ENCODE measurements at places on chromosomes 6 and 20.

DNA sequence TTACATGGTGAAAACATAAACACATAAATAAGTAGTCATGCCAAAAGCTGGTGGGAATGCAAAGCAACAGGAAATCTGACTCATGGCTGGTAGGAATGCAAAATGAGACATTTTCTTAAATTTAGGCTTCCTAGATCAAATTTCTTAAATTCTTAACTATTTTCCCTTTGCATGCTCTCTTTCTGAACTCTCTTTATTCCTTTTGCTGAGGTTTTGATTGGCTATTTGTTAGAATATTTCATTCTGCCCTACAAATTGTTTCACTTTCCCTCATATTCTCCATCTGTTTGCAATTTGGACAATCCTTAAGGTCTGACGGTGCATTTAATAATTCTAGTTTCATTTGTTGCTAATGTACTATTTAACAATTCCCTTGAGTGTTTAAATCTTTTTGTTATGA is 437.5 kb upstream of the RGS17 start:
- no peak for DNase-seq

- no peak for DNase-seq
These were observed 85.3 kb downstream of the COL21A1 start for GRCh38 chr6:56162081-56162480.

DNA sequence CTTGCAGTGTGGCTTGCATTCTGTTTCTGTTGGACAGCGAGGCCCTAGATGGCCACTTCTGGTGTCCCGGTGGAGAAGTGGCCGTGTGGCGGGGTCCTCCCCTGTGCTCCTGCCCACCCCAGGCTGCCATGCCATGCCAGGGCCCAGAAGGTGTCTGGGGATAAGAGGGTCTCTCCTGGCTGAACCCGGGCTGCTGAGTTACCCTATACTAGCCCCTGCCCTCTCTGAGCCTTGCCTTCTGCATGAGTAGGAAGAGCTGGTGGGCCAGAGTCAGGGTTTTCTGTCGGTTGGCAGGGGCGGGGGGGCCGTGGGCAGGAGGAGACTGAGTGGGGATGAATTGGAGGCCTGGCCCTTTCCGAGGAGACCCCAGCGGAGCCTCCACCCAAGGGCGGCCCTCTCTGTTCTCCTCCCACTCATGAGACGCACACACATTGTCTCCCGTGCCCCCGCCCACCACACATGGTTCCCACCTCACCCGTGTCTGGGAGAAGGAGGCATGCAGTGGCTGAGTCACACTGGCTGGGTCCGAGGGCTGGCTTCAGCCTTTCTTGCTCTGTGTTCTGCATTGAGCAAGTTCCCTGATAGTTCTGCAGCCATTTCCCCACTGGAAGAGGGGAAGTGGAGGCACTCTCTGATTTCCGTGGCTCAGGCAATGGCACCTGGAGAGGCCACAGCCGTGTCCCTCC is 24.6 kb downstream of the VSTM2L start:
- no peak for DNase-seq

DNA sequence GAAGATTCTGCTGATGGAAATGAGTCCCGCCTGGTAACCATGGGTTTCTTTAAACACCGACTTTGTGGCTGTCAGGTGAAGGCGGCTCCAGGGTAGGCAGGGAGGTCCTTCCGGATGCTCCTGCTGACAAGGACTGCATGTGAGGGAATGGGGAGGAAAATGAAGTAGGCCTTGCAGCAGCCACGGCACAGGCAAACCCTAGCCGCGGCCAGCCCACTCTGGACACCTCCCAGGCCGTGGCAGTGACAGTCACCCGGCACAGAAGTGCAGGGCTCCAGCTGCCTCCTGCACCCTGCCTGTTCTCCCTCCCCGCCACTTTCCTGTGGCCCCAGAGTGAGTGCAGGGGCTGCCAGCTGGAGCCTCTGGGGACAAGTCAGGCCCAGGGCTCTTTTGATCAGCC is 21.0 kb downstream of the BPIFB1 start:
- no peak for DNase-seq

- no peak for DNase-seq
These were observed 15.7 kb downstream of the RTN4IP1 start for GRCh38 chr6:106613590-106613989.

DNA sequence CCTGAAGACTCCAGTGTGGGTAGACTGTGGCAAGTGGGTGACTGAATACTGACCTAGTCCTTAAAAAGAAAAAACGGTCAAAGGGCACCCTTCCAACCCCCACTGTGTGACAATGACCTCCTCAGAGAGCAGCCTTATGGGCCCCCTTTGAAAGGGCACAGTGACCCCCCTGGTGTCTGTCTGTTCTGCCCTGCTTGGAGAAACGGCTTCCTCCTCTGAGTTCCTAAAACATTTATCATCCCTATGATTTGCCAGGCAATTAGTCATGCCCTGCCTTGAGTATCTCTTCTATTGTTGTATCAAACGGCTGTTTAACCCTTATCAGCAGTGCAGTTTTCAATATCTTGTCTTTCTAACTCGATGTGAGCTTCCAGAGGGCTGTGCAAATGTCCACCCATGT is 21.0 kb upstream of the STX16 start:
- peak; percentile 59 for DNase-seq

DNA sequence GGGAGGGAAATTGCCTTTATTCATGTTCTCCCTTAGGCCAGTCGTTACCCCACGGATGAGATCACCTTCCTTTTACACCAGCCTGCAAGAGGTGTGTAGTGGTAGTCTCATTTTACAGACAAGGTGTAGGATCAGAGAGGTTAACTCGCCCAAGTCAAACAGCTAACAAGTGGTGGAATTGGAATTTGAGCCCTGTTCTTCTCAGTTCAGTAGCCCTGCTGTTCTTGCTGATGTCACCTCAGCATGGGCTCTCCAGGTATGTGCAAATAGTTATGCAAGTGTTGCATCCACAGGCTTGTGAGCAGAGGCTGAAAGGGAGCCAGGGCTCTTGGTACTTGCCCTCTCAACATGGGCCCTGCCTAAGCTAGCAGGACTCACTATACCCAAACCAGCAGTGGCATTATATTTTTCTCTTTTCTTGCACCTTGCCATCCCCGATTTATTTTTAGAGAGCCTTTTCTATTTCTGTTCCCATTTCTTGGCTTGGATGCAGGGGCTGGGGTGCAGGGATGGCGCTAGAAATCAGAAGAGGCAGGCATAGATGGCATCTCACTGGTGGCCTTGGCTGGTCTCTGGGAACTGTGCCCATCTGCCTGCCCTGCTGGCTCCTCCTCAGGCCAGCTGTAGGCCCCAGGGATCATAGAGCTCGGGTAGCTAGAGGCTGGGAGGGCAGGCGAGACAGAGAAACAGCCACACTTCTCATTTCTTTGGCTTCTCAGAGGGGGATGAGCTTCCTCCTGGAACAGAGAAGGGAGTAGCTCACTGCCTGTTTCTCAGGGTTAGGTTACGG is 18.2 kb downstream of the PPARD start:
- no peak for DNase-seq

- DNase-seq: no peak
These were observed 10.1 kb upstream of the SMIM13 start for GRCh38 chr6:11083491-11083890.

DNA sequence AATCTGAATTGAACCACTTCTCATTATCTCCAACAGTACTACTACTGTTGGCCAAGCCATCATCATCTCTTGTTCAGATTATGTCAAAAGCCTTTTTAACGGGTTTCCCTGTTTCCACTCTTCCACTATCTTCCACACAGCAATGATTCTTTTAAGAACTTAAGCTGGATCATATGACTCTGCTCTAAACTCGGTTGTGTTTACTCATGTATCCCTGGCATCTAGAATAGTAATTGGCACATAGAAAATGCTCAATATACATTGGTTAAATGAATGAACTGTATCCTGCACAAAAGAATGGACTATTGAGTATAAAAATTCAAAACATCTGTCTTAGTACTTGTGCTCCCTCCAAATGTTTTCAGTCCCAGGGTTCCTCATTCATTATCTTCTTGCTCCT is 2.8 kb upstream of the COX7A2 start:
- no peak for DNase-seq

GRCh38 chr6:56851541-56852259 is 103.2 kb upstream of the BEND6 start:
- DNase-seq: peak; percentile 26

GRCh38 chr6:15672291-15672690 is 9.5 kb upstream of the DTNBP1 start:
- no peak for DNase-seq

DNA sequence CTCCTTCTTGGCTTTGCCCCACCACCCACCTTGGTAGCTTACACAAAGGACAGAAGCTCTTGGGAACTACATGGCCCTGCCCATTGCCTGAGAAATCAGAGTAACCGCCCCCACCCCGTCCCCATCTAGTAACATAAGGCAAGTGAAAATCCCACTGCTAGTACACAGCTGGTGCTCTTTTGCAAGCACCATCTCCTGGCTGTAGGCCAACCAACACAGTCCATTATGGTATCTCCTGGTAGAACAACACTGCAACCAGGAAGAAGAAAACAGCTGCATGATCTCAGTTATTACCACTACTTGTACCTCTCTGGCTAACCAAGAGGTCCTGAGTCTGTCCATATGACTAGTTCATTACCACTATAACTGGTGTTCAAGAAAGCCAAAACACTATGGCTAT is 841.1 kb upstream of the MANEA start:
- no peak for DNase-seq

GRCh38 chr6:30541515-30542403 is 14.5 kb downstream of the GNL1 start:
- peak; percentile 35 for DNase-seq

DNA sequence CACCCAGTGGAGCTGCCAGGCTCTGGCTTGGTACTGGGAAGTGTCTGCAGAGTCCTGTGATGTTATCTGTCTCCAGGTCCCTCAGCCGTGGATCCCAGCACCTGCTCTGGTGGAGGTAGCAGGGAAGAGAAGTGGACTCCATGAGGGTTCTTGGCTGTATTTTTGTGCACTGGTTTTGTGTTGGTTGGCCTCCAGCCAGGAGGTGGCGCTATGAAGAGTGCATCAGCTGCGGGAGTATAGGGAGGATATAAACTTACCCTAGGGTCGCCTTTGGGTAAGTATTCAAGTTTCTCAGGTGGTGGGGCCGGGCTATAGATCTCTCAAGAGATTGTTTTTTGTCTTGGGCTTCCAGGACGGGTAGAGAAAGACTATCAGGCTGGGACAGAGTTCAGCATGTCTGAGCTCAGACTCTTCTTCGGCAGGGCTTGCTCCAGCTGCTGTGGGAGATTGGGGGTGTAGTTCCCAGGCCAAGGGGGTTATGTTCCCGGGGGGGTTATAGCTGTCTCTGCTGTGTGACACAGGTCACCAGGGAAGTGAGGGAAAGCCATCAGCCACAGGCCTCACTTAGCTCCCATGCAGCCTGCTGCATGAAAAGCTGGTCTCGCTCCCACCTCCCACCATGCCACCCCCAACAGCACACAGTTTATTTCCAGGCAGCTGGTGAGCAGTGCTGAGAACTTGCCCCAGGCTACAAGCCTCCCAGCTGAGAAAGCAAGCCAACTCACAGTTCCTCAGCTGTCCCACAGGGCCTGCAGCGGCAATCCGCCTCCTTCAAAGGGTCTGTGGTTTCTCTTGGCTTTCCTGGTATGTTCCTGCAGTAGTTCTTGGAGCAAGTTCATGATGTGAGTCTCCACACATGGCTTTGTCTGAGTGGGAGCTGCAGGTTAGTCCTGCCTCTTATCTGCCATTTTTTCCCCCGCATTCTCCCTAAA is 115.7 kb downstream of the AIG1 start:
- no peak for DNase-seq

DNA sequence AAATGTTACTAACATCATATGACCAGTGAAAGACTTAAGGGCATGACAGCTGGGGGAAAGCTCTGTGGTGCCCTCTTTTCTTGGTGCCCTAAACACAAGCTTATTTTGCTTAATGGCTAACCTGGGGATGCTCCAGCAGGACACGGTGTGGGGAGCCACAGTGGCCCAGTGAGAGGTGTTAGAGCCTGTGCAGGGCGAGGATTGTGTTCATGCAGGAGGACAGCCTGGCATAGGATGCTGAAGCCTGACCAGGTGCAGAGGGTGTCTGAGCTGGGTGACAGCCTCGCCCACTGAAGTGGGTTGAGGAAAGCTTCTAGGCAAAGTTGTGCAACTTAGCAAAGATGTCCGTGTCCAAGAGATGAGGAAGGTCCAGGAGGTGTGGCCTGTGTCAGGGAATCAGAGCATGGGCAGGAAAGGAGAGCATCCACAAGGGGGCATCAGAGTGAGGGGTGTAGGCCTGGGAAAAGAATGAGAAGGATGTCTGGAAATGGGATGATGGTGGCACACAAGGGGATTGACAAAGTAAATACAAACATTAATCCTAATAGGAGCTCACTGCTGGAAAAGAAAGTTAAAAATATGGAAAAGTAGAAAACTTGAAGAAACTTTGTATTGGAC is 33.9 kb downstream of the SLC17A4 start:
- peak; percentile 26 for DNase-seq

DNA sequence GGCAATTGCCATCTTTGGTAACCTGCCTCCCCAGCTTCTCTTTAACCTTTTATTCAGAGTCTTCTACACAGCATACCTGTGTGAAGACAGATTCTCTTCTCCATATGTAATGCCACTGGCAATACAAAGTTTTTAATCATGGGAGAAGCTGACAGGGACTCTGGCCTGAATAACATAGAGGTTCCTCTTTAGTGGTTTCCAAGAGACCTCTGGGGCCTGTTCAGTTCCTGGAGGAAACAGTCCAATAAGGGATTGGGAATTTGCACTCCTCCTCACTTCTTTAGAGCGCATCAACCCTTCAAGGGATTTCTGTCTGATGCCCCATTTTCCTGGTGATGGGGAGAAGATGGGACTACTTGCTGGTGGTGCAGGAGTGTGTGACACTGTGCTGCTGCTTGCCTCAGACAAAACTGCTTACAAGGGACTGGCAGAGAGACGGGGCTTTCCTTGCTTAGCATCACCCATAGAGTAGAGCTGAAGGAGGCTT is 1.4 kb downstream of the RIMS1 start:
- no peak for DNase-seq
